ENCODE measurements at places on chromosomes 3 and 15. TPM values are rescaled to one million over a fixed set of nuclear protein-coding genes. Genes with fewer than 3 reads are reported as not detected.

ZNF80 gene
- 0.74 TPM for total RNA-seq

ZMAT3 gene
- 9.6 TPM for total RNA-seq

ACP3 gene
- 12.3 TPM for total RNA-seq

DNA sequence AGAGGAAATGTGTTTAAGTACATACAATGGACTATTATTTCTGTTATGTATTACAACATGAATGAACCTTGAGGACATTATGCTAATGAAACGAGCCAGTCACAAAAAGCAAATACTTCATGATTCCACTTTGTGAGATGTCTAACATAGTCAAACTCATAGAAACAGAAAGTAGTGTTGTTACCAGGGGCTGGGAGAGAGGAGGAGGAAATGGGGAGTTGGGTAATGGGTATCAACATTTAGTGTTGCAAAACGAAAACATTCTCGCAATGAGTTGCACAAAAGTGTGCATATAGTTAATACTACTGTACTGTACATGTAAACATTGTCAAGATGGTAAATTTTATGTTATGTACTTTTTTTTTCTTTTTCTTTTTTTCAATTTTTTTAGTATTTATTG lies 194.3 kb downstream of the IL5RA start:
- DNase-seq = no peak

DNA sequence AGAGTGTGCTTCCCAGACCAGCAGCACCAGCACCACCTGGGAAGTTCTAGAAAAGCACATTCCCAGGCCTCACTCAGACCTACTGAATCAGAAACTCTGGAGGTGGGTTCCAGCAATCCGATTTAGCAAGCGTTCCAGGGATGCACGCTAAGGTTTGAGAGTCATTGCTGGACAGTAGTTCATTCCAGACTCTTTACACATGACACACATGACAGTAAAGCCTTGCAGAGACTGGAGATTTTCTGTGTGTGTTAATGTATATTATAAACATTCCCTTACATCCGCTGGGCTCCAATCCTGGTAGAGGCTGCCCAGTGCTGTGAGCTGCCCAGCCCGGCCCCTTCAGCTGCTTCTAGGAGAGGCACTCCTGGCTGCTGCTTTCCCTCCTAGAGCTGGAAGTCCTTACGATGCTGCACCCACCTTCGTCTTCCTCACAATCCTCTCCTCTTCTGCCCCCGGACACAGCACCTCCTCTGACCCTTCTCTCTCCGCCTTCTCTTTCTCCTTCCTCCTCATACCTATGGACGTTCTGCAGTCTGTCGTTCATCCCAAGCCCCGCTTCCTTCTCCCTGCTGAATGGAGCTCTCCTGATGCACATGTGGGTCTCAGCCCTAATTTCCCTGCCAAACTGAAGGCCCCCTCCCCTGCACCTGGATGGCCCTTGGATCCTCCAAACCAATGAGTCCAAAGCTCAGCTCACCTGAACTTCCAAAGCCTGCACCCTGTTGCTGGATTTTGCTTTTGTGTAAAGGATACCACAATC lies 44.4 kb downstream of the ITGA11 start:
- peak; percentile 67 for DNase-seq

GRCh38 chr15:99981191-99981647 lies 248.0 kb upstream of the LYSMD4 start:
- no peak for DNase-seq

GRCh38 chr15:55743729-55744655 lies 1.0 kb upstream of the PRTG start:
- no peak for DNase-seq

DNA sequence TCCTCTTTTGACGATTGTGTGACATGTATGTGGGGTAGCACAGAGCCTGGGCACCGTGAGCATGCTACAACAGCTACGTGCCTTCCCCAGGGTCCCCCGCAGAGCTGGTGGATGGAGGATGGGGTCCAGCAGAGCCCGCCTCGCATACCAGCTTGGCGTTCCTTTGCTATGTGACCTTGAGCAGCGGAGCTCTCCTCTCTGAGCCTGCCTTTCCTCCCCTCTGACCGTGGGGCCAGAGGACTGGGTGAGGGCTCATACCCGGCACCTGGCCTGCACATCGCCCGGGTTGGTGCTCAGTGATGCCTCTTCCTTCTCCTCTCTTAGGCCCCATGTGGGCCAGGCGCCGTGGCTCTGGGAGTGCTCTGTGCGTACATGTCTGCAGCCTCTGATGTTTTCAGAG lies 73.4 kb downstream of the FBLN2 start:
- DNase-seq = no peak

DNA sequence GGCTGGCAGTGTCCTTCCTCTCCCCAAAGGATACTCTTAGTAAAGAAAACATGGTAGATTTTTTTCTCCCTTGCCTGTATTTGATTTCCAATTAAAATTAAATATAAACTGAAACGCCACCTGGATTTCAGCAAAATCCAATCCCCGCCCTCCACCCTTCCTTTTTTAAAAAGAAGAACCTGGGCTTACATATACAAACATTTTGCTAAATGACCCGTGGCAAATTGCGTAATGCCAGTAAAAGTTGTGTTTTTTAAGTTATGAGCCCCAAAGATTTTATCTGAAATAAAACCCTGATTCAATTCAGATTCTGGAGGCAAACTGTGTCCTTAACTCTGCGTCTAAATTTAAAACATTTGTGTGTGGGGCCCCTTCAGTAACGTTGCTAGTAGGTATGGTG lies 403.0 kb downstream of the FOXP1 start:
- no peak for DNase-seq

DNA sequence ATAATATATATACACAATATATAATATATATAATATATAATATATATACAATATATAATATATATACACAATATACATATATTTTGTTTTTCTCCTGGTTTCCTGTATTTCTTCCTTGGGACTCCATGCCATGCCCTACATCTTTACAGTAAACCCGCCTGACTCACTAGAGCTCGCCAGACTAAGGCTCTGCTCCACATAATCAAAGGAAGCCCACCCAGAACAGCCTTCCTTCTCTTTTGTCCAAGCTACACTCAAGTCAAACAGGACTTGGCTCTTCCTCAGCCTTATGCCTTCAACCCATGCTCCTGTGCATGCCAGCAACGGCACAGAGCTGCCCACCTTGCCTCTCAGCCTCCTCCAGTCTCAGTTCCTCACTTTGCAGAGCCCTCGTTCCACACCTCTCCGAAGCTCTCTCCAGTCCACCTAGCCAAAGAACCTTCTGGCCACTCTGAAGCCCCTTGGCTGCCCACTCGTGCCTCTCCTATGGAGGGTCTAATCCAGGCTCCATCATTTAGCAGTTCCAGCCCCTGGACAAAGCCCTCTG lies 109.1 kb downstream of the RFTN1 start:
- no peak for DNase-seq

DNA sequence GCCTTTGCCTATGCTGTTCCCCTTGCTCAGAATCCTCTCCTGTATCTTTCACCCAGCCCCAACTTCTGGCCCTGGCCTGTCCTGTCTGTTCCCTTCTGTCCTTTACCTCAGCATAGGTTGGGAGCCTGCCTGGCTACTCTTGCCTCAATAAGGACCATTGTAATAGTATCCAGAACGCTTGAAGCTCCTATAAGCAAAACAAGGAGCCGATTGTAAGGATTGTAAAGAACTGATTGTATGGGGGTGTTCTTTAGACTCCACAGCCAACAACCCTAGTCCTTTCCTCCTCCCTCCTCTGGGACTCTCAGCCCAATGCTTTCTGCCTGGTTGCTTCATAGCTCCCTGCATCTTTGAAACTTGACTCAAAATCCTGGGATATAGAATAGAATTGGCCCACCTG lies 18.7 kb upstream of the RAD54L2 start:
- DNase-seq = no peak

DNA sequence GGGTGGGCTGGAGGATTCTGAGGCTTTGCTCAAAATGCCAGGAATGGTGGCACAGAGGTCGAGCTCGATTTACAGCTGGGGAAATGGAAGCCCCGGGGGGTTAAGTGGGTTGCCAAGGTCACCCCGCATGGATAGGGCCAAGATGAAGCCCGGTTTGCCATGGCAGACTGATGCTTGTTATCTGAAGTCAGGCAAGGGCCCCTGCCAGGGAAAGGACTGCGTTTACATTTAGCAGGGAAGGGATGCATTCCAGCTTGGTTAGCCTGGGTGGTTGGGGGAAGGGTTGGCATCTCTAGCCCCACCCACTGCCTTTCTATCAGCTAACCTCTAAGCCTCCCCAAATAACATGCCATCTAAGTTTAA lies 79.0 kb downstream of the RPLP1 start:
- no peak for DNase-seq

Measured in vagina (tissue), 2 donors.